AG08395 (cell line): ENCODE measurements at places on chromosomes 5 and 9.

GRCh38 chr9:17229945-17230560 lies 95.2 kb downstream of the CNTLN start:
- DNase-seq = no peak

DNA sequence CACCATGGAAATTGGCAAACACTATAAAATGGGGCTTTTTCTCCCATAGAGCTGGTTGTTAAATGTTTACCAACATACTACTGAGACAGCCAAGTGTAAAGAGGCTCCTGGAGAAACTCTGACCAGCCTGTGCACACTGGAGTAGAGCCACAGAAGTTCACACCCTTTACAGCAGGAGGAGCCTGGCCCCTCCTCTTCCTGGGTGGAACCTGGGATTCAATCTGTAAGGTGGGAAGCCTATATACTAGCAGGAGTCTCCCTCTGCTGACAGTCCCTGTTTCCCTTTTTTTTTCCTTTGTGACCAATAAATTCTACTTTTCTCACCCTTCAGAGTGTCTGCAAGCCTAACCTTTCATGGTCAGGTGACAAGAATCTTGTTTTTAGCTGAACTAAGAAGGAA lies 10.4 kb upstream of the SLC30A5 start:
- no peak for DNase-seq

GRCh38 chr9:99400184-99400731 lies 178.2 kb downstream of the SEC61B start:
- no peak for DNase-seq

DNA sequence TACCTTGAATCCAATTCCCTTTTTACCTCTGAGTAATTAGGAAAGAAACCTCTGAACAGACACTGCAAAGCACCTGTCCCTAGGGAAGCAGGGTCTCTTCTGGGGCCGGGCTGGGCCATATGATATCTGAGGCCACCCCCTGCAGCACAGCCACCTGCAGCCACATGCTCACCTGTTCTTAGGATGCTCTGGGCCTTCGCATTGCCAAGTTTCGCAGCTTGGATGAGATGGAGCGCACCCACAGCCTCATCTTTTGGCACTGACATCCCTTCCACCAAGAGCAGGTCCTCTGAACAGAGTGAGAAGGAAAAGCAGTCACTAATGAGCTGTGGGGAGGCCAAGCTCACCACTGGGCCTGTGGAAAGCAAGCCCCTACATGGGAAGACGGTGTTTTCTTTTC lies 27.3 kb downstream of the CLTA start:
- DNase-seq = no peak
